ENCODE measurements at places on chromosomes 6 and 20.

GRCh38 chr6:170452767-170453545 is 100.2 kb downstream of the PSMB1 start:
- DNase-seq: no peak

DNA sequence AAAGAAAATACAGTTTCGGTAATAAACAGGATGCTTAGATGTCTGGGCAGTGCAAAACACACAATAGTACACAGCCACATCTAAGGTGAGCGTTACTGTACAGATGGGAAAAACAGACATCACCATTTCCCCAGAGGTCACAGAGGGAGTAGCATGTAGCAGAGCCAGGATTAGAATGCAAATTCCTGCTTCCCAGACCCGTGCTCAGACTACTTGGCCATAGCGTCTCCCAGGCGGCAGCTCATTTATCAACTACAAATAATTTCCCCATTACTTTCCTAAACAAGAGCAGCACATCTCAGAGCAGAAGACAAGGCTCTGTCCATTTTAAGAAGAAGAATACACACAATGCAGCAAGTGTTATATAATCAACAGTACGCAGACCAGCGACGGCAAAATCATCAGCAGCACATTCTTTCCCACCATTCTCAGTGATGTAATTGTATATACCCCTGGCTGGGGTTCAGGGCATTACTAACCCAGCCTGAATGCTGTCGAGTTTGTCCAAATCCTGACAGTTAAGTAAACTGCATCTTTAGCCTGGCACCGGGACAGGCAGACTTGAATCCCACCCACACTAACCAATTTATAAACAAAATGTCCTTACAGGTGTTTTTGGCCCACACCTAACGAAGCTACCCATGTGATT is 61.9 kb downstream of the CNKSR3 start:
- no peak for DNase-seq

DNA sequence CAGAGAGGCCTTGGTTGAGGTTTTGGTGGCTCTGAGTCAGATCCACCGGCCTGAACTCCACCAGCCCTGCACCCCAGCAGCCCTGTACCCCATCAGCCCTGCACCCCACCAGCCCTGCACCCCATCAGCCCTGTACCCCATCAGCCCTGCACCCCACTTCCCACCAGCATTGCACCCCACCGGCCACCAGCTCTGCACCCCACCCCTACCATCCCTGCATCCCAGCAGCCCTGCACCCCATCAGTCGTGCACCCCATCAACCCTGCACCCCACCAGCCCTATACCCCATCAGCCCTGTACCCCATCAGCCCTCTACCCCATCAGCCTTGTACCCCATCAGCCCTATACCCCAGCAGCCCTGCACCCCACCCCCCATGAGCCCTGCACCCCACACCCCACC is 14.3 kb upstream of the CHRNA4 start:
- no peak for DNase-seq

GRCh38 chr6:128337619-128338018 is 182.8 kb downstream of the PTPRK start:
- no peak for DNase-seq

DNA sequence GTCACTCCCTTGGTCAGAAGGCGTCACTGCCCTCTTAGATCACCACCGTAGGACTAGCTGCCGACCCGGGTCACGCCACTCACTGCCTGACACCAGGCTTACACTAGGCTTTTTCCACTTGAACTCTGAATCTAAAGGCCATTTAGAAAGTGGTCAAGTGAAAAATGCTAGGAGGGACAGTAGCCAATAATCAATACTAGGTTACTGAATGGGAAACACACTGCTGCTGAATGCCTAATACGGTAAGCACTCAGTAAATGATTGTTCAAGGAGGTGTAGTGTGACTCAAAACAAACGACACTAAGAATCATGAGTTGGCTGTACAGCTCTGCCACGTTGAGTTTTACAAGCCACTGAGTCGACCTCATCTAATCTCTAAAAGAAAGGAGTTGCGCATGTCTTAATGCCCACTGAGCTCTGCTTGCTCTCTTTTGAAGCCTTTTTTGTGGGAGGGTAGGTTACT is 760 bp upstream of the IBTK start:
- peak; percentile 54 for DNase-seq

DNA sequence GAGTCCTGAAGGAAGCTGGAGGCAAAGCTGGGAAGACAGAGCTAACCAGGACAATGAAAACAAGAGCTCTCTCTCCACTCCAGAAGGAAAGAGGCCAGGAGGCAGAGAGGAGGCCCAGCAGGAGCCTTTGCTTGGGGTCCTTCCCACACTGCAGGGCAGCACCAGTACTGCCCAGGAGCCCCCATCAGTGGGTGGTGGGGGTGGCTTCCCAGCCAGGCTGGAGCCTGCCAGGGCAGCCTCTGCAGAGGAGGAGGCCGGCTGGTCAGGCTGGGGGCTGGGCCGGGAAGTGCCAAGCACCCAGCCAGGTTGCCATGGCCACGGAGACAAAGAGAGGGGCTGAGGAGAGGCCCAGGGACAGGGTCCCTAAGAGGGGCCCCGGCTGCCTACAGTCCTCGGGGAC is 33.4 kb downstream of the PREX1 start:
- no peak for DNase-seq

GRCh38 chr6:136112262-136112661 is 137.8 kb downstream of the MTFR2 start:
- DNase-seq: no peak

DNA sequence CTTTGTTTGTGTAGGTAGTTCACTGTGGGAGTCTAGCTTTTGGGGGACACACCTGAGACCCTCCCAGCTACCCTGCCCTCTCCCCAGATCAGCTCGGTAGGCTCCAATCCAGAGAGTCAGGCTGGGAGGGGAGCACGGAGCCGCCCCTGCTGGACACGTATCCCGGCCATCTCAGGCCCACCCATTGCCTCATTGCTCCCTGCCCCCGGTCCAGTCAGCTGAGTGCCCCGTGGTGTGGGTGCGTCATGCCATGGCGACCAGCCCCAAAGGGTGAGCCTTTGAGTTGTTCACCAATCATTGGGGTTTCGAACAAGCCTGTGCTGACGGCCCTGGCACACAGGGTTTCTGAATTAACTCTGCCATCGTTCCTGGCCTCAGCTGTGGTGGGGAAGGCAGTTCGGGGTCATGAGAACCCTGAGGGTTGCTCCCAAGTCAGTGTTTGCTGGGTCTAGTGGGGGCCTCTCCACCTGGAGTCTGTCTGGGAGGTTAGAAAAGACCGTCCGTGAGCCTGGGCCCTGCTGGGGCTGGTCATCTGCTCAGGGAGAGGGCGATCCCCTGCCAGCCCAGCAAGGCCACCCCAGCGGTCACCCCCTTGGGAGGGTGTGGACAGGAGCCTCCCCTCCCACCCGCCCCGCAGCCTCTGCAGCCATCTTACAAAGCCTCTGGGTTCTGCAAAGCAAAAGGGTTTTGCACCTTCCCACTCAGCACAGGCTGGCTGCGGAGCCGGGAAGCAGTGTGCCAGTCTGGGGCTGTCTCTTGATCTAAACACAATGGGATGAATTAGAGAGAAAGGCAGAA is 34.5 kb downstream of the NTSR1 start:
- no peak for DNase-seq

- DNase-seq: no peak
These were observed 9.0 kb downstream of the FKBP1A start for GRCh38 chr20:1383623-1384404.

DNA sequence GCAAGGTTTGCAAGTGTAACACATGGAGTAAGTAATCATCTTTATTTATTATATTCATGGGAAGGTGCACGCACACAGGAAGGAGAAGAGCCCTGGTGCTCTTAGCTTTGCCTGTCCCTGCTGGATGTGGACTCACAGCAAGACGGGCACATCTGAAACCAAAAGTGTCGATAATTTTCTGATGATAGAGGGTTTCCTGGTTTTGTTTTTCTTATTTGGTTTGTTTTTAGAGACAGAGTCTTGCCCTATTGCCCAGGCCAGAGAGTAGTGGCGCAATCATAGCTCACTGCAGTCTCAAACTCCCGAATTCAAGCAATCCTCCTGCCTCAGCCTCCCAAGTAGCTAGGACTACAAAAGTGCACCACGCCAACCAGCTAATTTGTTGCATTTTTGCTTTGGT is 7.8 kb upstream of the KHDC1L start:
- DNase-seq: no peak

DNA sequence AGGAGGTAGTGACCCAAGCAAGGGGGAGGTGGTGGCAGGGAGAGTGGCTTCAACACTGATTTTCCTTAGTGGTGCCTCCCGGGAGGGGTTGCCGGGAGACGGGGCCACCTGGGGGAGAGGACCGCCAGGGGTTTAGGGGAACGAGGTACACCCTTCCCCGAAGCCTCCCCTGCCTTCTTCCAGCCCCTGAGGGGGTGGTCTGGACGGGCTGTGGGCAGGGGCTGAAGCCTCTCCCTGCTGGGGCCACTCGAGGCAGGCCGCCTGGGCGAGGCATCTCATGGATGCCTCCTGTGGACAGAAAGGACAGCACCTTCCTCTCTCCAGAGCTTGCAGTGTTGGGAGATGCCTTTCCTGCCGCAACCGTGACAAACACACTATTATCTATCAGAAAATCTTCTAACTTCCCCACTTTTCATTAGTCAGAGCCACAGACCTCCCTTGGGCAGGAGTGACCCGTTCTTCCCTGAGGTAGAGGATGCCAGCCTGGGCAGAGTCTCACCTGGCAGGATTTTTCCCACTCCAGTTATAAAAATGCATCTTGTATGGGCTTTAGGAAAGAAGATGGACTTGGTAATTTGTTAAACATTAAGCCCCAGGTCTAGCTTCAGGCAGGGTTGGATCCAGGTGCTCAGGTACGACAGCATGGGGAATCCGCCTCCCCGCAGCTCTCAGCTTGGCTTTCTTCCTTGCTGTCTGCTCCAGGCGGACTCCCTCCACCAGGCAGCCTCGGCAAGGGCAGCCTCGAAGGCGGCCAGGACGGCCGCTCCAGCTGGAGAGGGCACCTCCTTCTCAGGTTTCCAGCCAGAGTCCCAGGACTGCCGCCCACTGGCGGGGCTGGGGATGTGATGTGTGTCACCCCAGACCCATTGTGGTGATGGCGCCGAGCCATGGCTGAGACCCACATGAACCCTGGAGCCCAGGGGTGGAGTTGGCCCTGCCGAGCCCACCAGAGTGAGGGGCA is 11.0 kb downstream of the HRH3 start:
- no peak for DNase-seq

DNA sequence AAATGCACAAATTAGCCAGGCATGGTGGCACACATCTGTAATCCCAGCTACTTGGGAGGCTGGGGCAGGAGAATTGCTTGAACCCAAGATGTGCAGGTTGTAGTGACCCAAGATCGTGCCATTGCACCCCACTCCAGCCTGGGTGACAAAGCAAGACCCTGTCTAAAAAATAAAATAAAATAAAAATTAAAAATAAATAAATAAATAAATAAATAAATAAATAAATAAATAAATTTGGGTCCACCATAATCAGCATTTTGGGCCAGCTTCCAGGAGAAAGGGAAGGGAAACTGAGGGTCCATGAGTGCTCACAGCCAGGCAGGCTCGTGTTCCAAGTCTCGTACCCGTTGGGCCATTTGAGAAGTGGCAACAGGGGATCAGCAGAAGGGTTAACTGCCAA is 131.6 kb upstream of the AGPAT4 start:
- DNase-seq: no peak

DNA sequence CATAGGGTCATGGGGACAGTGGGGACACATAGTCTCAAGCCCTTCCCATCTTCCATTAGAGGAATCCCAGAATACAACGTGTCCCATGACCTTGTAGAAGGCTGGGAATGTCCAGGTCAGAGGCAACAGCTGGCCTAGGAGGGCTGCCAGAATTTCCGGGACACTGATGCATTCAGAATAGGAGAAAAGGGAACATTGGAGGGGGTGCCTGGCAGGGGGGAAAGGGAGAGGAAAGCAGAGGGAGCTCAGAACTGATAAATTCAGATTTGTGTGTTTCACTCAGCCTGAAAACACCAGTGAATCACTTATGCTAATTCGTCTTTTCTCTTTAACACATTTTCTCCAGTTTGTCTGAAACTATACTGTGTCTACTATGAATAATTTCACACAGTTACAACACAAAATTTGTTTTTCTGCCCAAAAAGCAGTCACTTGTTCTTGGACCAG is 35.5 kb upstream of the BMP2 start:
- DNase-seq: no peak

DNA sequence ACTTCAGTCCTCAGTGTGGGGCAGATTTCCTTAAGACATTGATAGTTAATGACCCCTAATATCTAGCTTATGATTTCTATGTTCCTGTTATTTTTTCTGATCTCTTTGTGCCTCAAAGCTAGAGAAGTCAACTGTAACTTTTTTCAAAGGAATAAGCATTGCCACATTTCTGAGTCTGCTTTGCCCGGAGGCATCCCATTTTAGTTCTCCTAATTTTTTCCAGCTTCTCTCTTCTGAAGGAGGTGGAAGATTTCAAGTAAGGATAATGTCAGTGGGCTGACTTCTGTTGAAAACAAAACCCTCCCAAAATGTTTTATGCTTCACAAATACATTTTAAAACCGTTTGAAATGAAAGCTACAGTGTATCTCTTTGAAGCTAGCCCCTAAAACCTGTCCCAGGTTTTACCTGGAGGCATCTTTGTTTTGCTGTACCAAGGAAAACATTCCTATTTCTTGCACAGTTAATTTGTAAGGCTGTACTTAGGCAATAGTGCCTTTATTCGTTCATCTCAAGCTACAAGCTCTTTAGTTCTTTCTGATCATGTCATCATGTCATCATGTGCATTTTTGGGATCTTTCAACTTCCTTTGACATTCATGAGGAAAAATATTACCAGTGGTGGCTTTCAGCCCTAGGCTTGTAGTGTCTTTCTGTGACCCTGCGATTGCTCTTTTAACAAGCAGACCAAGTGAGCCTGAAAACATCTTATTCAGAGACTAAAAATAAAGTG is 45.7 kb downstream of the TSPYL4 start:
- DNase-seq: no peak

GRCh38 chr6:163261361-163261760 is 153.2 kb upstream of the QKI start:
- DNase-seq: no peak

- peak; percentile 37 for DNase-seq
These were observed 66.5 kb downstream of the ADTRP start for GRCh38 chr6:11711984-11712711.

GRCh38 chr20:37356961-37357371 is 11.0 kb downstream of the SRC start:
- no peak for DNase-seq

DNA sequence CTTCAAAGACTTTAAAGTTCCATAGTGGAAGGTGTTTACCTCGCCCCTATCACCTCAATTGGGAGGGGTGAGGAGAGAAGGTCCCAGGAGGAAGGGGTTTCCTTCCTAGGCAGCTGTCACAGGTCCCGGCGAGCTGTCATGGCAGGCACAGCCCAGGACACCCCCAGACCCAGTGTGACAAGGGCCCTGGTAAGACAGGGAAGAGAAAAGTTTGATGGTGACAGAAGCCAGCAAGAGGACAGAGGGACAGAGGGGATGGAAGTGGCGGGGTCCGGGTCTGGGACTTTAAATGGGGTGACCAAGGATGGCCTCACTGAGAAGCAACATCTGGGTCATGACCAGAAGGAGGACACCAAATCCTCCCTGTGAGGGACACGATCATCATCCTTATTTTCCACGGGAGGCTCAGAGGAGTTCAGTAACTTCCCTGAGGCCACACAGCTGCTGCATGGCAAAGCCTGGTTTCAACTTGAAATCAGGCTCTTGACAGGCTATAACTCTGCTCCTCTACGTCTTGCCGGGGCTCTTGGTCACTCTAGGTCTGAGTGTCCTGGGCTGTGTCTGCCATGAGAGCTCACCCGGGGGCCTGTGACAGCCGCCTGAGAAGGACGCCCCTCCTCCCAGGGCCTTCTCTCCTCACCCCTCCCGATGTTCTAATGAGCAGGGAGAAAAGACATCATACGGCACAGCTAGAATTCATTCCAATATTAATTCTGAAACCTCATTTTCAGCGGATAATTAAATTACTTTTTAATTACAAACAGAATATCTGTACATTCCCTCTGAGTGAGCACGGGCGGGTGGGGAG is 222.2 kb downstream of the PREX1 start:
- DNase-seq: no peak
